CD8-positive, alpha-beta T cell (primary cell): ENCODE measurements at places on chromosomes 2 and 18.

DNA sequence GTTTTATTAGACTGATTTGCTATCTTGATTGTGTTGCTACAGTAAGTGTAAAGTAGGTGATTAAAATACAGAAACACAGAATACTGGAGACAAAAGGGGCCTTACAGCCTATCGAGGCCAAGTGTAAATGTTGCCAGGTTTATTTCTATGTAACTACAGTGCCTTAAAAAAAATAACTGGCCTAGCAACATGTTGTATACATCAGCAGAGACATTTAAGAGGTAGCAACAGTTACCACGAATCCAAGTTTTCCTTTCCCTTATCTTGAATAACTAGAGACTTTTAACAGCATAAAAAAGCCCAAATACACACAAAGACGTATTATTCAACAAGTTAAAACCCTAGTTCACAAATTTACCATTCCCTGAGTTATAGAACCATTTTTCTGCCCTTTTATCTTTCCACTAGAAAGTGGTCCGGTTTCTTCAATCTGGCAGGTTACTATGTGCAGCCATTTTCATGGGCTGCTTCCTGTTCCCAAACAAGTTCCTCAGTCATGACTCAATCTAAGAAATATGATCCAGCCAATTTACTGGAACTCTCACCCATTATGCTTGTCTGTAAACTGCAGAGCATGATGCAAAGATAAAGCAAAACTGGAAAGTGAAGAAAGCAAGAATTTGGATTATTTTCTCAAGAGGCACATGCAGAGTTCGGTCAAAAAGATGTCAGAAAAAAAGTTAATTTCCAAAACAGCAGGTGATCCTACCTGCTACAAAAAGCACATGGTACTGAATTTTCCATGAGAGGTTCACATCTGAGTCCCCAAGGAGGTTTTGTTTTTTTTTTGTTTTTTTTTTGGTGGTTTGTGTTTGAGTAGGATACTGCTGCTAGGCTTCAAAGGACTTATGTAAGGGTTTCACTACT is 22.2 kb downstream of the NFE2L2 start:
- no peak for DNase-seq

- DNase-seq: no peak
These were observed at the start of gene COL3A1 for GRCh38 chr2:188974164-188974563. Gene COL3A1, plus strand, starts transcription at chr2:188974373. Its CDS starts 117 bp downstream, at chr2:188974490.

- DNase-seq: no peak
These were observed 304.7 kb upstream of the TMEFF2 start for GRCh38 chr2:192499476-192499875.

- no peak for DNase-seq
These were observed 88.9 kb upstream of the BCL2L11 start for GRCh38 chr2:111031546-111032478.

GRCh38 chr2:101419096-101419663 is 31.9 kb upstream of the CREG2 start:
- peak; percentile 78 for DNase-seq

- no peak for DNase-seq
These were observed 925.5 kb downstream of the SLC4A3 start for GRCh38 chr2:220552790-220553535.

DNA sequence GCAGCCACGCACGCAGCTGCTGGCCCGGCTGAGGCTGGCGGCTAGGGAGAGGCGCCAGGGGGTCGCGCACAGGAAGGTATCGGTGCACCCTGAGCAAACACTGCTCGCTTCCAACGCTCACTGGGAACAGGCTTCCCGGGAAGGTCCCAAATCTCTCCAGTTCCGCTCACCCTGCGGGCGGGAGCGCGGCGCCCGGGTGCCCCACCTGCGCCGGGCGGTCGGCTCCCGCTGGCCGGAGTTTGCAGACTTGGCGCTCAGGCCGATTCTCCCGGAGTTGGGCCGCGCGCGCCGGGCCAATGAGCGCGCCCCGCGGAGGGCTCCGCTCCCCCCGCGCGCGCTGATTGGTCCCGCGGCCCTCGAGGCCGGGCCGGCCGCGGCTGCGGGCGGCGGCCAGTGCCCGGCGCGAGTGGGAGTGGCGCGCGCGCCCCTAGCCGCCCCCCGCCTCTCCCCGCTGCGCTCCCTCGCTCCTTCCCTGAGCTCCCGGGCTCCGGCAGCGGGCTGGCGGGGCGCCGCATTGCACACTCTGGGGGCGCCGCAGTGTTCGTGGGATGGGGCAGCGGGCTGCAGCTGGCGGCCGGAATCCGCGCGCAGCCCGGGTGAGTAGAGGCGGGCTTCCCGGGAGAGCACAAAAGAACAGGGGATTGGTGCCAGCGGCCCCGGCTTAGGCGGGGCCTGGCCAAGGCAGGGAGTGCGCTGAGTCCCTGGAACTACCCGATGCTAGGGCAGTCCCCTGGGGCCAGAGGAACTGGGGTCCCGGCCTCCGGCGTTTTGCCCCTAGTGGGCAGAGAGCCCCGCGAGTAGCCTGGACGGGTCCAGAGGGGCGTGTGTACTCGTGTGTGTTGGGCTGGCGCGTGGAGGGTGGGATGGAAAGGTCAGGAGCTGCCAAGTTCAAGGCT is at the start of gene LYPD6:
LYPD6 (plus strand) TSS at position 461 of the 896 bp plus-strand sequence. CDS start 107,122 bp downstream, outside the sequence.
- DNase-seq: no peak

- no peak for DNase-seq
These were observed 10.6 kb upstream of the TEX51 start for GRCh38 chr2:126888046-126888445.

- DNase-seq: no peak
These were observed 72.5 kb upstream of the SMAD2 start for GRCh38 chr18:48002933-48003365.

DNA sequence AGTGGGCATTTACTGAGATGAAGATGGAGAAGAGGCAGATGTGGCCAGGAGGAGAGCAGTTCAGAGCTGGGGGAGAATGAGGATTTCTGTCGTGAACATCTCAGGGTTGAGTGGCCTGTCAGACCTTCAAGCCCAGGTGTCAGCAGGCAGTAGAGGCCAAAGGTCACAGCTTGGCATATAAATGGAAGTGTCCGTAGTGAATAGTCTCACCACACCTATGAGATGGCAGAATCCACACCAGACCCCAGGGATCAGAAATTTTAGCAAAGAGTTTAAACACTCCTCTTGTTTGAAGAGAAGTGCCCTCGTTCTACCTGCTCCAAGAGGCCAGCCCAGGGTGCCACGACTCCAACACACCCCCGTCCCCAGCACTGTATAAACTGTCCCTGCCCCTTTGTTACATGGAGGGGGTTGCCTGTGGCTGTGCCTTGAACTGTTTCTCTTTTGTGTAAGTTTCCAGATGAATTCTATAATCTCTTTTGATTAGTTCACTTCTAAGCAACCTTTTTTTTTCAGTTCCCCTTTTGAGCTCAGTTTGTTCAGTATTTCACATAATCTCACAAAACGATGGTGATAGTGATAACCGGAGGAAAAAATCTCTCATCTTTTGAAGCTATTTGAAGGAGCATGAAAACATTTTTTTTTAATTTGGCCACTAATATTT is 69.0 kb upstream of the TTC39C start:
- no peak for DNase-seq

DNA sequence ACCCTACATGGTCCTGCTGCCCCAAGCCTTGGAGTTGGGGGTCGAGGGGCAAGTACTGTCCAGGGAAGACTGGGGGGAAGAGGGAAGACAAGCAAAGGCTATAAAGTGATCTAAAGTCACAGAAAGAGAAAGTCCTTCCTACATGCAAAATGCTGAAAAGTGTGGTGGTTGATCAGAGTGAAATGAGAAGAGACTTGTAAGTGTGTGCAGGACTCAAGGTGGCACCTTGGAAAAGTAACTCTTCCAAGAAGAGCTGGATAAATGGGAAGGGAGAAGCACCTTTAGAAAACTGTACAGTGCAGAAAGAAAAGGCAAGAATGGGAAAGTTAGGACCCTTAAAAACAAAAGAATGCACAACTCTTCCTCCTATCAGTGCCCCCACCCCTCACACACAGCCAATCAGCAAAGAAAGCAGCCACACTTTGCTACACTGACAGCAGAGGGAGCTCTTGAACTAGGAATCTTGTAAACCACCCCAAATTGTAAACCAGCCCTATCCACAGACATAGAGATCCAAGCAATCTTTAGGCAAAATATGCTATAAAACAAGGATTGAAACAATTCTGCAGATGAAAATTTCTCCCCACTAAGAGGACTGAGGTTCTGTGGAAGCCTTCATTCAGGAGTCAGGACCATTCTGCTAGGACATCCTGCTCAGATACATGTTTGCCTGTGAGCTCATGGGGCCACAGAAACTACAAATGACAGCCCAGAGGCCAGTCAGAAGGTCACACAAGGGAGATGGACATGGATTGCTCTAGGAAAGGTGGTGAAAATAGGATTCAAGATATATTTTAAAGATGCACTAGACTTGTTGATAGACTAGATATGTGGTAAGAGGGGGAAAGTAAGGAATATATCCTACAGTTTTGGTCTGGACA is 146.4 kb downstream of the FTCDNL1 start:
- DNase-seq: peak; percentile 26

- no peak for DNase-seq
These were observed 406.0 kb upstream of the POU3F3 start for GRCh38 chr2:104447831-104448434.
